ENCODE measurements at places on chromosomes 2 and 18.

GRCh38 chr2:189561371-189562038 is 19.1 kb downstream of the SLC40A1 start:
- no peak for DNase-seq

- DNase-seq, result no peak
Observed at GRCh38 chr2:20454036-20454981, 7.4 kb downstream of the RHOB start.

DNA sequence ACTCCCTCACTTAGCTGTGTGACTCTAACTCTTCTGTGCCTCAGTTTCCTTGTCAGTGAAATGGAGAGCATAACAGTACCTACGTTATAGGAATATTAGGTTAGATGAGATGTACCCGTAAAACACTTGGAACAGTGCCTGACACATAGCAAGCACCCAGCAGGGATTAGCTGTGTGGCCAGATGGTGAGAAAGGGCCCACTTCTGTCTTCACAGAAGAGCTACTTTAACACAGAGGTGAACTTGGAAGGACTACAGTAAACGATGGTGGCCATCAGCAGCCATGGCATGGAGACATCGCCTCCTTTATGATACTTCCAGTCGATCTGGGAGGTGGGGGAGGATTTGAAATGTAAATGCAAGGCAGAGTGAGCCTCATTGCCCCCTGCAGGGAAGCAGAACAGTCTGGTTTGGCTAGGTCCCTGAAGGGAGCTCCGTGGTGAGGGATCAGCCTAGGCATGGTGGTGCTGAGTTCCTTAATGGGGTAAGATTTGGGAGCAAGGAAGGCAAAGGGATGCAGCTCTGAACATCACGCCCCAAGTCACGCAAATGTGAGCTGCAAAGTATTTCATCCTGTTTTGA is 101.7 kb upstream of the ALPP start:
- DNase-seq, result no peak

GRCh38 chr2:137192366-137193310 is 427.3 kb downstream of the THSD7B start:
- no peak for DNase-seq

DNA sequence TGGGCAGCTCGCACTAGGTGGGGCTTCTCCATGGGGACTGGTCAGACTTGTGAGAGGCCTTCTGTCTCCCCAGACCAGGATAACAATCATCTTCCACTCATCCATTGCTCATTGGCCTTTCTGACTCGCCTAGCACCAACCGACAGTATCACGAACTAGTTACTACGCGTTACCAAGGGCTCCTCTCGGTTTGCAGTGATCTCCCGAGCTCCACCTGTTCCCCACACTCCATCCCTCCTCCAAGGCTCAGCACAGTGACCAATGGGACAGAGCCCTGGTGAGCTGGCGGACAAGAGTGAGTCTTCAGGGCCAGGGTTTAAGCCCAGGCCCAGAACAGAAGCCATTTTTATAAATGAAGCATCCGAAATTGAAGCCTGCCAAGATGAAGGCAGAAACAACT is 42.8 kb upstream of the SMAD7 start:
- no peak for DNase-seq

GRCh38 chr2:12694990-12695774 is 21.6 kb upstream of the TRIB2 start:
- DNase-seq, result no peak
